Endothelial cell (in vitro differentiated cells): ENCODE measurements at places on chromosomes 12 and 14. TPM values are rescaled to one million over a fixed set of nuclear protein-coding genes. Genes with fewer than 3 reads are reported as not detected.

GLIPR1L2 gene
- 0.26 TPM for total RNA-seq

FAM222A gene
- total RNA-seq = 14.2 TPM

TBK1 gene
- total RNA-seq = 20.6 TPM

KRT4 gene
- total RNA-seq = not detected

CHMP4A gene
- 34.3 TPM for total RNA-seq

SERPINA1 gene
- not detected for total RNA-seq

APOF gene
- not detected for total RNA-seq

HPD gene
- total RNA-seq = not detected

FSCB gene
- total RNA-seq = not detected

HOXC11 gene
- total RNA-seq = 0.38 TPM

TRPV4 gene
- total RNA-seq = 7.0 TPM

TPPP2 gene
- 0.62 TPM for total RNA-seq

- DNase-seq = no peak
Observed at GRCh38 chr12:2354151-2354991, 301.6 kb downstream of the CACNA1C start.

DNA sequence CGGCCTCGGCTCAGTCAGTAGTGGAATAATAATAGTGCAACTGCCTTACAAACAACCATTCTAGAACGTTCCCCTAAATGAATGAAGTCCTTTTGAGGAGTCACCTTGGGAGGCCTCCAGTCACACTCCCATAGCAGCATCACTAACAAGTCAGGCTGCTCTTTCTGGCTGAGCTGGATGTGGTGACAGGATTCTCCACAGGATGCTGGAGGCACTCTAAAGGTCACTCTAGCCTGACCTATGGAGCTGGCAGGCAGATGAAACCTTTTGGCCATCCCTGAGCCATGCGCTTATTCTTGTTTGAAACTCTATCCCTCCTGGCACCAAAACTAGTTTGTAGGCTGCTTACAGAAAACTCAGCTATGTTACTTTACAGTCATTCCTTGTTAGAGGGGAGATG, 17.9 kb upstream of the TFCP2 start:
- DNase-seq = no peak

GRCh38 chr14:85325134-85326017, 204.6 kb upstream of the FLRT2 start:
- no peak for DNase-seq

- DNase-seq = no peak
Observed at GRCh38 chr12:92585115-92585727, 117.6 kb upstream of the PLEKHG7 start.

DNA sequence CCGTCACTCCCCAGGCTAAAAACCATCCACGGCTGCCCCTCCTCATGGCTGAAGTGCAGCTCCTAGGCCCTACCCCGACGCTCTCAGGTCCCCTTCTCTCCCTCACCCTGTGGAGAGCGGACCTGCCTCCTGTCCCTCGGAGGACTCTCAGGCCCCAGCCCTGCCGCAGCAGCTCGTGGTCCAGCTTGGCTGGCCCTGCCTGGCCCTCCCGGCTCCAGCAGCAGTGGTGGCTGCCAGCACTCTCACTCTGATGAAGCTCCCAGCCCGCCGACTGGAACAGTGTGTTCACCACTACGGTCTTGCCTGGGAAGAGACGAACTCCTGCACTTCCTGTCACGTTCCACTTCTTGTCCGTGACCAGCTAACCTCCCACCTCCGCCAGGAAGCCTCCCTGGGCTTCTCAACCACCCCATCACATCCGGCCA, 11.1 kb downstream of the BAG5 start:
- DNase-seq = no peak

- no peak for DNase-seq
Observed at GRCh38 chr14:104136472-104137296, 1.7 kb upstream of the KIF26A start.

GRCh38 chr12:20205854-20206253, 162.5 kb upstream of the PDE3A start:
- DNase-seq = no peak

GRCh38 chr14:103418481-103418818, 33.2 kb downstream of the MARK3 start:
- no peak for DNase-seq

DNA sequence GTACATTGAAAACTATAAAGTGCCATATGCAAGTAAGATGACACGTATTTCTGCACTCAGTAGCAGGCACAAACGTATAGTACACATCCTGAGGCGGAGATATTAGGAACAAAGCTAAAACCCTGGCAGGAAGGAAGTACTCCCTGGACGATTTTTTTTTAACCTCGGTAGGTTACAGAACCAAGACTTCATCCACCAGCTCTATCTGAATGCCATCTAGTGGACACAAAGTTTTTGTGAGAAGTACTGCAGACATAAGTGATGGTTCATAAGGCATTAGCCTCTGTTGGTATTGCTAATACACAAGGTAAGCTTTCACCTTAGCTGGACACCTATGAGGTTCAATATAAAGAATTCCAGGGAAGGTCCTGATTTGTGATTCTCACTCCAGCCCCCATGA, 83.0 kb upstream of the CCDC196 start:
- no peak for DNase-seq

DNA sequence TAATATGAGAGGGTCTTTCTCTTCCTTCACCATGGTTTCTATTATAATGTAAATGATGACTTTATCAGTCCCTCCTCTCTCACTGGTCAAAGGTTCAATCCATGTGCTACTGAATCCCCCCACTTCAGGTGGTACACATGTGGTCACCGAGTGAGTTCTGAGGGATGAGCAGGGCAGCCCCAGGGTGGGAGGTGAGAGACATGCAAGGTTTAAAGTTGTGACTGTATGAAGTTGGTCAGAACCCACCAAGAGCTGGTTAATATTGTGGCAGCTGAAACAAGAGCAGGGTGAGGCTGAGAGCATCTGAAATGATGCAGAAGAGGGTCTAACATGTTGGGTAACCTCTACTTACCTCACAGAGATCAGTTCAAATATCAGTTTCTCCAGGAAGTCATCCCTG, 444.7 kb upstream of the FBXO33 start:
- no peak for DNase-seq

- no peak for DNase-seq
Observed at GRCh38 chr14:23729720-23730387, 93.7 kb downstream of the DHRS2 start.

DNA sequence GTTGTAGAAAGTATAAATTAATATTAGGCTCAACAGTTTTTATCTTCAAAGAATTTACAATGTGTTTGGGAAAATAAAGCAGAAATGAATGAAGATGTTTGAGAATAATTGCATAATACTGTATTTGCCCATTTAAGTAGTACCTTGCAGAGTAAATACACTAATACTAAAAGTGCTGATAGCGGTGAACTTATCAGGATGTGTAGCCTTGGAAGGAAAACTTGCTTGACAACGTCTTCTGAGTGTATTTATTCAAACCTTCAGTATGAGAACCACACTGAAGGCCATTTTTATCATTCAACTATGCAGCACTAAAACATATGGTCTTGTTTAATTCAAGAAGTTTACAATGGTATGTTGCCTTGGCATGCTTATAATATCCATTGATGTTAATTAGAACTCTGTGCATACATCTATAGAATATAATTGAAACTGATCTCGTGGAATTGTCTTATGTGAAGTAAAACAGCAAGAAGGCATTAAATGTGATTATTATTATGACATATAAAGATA, 41.3 kb downstream of the MSRB3 start:
- DNase-seq = no peak

DNA sequence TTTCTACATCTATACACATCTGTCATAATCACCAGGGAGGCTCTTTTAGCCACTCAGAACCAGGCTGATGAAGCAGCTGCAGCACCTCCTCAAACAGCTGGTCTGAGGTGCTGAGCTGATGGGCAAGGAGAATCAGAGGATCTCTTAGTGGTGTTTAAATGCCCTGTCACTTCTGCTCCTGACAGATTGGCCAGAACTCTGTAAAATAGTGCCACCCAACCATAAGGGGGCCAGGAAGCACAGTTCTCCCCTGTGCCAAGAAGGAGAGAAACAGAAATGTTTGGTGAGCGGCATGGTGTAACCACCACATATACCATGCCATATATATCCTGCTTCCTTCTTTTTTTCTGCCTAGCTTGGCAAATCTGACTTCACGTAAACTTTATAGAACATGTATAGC, 12.8 kb downstream of the SOCS2 start:
- no peak for DNase-seq

DNA sequence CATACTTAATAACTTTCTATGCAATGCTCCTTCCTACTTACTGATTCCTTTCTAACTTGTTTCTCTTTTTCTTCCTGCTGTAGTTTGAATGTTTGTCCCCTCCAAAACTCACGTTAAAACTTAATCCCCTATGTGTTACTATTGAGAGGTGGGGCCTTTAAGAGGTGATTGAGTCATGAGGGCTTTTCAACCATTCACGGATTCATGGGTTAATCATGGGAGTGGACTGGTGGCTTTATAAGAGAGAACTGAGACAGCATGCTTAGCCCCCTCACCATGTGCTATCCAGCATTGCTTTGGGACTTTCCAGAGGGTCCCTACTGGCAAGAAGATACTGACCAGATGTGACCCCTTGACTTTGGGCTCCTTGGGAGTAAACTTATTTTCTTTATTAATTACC, 66.0 kb upstream of the TRIM9 start:
- no peak for DNase-seq

GRCh38 chr12:95997911-95998510, 1.9 kb upstream of the HAL start:
- DNase-seq = no peak

DNA sequence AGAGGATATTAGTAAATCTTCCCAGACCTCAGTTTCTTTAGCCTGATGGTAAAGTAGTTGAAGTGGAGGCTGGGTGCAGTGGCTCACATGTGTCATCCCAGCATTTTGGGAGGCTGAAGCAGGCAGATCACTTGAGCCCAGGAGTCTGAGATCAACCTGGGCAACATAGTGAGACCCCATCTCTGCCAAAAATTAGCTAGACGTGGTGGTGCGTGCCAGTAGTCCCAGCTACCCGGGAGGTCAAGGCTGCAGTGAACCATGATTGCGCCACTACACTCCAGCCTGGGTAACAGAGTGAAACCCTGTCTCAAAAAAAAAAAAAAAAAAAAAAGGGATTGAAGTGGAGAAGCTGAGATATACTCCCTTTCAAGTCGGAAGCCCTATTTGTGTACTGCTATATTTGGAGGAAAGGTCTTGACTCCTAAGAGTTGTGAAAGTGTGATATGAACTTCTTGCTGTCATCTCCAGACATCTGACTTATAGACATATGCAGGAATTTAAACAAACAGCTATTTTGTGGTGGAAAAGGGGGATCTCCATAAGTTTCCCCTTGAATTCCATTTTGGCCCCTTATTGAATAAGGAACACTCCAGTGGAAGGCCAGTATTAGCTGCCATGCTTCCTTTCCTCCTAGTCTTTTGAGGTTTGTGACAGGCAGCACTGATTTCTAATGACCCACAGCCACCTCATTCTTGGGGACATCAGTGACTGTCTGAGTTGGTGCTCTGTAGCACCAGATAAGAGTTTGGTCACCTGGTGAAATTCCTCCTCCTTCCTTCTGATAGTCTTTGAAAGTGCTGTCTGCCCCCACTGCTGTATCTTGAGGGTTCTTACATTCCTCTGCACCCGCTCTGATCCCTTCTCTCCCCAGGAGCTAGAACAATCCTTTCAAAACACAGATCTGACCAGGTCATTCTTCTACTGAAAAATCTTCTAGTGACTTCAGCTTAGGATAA, 7.4 kb downstream of the ELK3 start:
- DNase-seq = no peak
